ENCODE measurements at places on chromosomes 1 and 21.

- no peak for DNase-seq
Measured at GRCh38 chr1:24055681-24056080, 56.3 kb downstream of the MYOM3 start.

- peak; percentile 81 for DNase-seq
Measured at GRCh38 chr1:156705918-156706656, 704 bp upstream of the CRABP2 start.

GRCh38 chr1:47382399-47382983 is 33.6 kb upstream of the FOXE3 start:
- no peak for DNase-seq

DNA sequence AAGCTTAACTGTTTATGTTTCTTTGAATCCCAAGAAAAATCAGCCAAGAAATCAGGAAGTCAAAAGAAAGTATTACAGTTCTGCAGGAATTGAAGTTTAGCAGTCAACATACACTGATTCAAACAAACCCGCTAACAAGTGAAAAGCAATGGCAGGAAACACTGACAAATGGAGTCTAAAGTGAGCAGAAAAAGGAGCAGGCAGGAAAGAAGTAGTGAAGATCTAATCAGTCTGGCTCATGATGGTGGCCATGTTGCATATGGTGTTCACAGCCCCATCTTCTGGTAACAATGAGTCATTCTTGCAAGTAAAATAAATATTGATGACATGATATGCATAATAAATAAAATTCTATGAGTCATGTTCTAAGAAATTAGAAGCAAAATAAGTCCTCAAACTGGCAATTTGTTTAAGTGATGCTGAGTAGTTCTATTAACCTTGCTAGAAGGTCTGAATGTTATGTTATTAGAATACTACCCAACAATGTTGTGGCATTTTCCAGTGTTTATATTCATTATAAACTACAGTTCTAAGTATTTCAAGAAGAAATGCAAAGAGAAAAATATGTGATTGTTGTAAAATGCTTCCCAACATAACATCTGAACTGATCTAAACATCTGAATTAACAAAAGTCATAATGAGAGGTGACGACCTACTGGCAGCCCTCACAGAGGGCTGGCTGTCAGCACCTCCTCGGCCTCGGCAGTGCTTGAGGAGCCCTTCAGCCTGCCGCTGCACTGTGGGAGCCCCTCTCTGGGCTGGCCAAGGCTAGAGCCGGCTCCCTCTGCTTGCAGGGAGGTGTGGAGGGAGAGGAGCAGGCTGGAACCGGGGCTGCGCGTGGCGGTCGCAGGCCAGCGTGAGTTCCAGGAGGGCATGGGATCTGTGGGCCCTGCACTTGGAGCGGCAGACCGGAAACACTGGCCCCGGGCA is 5.7 kb upstream of the ACBD6 start:
- DNase-seq: no peak

DNA sequence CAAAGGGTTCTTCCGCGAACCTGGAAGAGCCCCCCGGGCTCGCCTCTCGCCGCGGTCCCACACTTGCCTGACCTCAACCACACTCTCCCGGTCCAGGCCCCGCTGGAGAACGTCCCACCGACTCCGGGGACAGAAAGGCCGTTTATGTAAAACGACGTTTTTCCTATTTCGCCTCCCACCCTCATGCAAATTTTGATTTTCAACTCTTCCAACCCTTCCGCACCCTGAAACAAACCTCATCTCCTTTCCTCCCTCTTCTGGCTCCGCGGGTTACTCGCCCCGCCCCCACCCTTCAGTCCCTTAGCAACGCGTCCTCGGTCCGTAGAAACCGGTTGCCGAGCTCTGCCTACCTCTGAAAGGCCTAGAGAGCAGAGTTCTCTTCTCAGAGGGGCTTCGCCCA is at the start of gene C1orf141:
Gene C1orf141 (minus strand): TSS at position 276 of the 400 bp plus-strand sequence. CDS start 7,730 bp downstream, outside the sequence.
- peak; percentile 20 for DNase-seq

- no peak for DNase-seq
Measured at GRCh38 chr1:65606426-65606825, 186.0 kb downstream of the LEPR start.

- DNase-seq: no peak
Measured at GRCh38 chr1:233412812-233413211, 85.3 kb downstream of the MAP3K21 start.

DNA sequence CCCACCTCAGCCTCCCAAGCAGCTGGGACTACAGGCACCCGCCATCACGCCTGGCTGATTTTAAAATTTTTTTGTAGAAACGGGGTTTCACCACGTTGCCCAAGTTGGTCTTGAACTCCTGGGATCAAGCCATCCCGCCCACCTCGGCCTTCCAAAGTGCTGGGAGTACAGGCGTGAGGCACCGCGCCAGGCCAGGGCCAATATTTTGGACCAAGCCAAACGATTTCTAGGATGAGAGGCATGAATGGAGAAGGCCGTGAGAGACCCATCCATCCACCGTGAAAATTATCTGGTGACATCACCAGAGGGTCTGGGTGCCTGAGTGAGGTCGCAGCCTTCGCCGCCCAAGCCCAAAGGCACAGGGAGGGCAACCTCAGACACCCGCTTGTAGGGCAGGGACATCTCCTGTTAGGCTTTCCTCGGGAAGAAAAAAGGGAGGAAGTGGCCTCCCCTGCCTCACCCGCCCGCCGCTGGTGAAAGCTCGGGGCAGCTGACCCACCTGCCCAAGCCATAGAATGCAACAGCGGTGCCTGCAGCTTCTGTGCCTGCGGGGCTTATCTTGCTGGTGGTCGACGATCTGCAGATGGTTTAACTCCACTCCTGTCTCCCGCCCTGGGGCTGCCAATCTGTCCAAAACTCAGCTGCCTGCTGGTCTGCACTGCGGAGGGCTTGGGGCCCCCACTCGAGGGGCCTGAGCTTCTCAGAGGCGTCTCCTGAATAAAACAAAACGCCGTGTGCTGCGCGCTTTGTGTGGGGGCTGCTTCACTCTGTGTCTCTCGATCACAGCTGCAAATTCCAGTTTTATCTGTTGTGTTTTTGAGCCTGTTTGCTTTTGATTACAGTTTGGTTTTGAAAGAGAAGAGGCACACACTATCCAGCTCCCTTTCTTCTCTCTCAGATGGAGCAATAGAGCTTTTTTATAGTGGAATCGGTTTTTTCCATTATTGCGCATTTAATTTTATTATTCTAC is 85.8 kb downstream of the MRPS6 start:
- DNase-seq: no peak

GRCh38 chr21:35086357-35086756 is 37.3 kb upstream of the RUNX1 start:
- no peak for DNase-seq

DNA sequence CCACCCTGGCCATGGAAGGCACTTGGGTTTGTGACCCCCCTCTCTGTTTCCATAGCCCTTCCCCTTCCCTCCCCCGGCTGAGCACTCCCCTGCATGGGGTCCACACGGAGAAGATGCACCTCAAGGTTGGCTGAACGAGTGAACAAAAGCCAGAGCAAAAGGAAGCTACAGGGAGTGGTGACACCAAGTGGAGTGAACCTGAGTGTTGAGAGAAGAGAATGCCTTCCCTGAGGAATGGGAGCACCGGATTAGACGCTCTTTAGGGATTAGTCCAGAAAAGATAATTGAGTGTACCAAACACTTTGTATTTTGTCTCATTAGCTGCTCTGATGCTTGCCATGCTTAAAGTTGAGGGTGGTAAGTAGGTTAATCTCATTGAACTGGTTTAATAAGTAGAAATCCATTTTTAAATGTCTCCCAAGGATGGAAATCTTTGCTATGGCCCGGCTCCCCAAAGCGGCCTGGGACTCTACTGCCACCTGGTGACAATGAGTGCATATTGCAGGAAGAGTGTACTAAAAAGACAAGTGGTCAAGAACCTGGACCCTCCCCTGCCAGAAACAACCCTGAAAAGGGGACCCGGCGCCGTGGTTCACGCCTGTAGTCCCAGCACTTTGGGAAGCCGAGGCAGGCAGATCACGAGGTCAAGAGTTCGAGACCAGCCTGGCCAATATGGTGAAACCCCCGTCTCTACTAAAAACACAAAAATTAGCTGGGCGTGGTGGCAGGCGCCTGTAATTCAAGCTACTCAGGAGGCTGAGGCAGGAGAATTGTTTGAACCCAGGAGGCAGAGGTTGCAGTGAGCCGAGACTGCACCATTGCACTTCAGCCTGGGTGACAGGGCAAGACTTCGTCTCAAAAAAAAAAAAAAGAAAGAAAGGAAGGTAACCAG is 150.6 kb upstream of the ZC3H12A start:
- peak; percentile 43 for DNase-seq

DNA sequence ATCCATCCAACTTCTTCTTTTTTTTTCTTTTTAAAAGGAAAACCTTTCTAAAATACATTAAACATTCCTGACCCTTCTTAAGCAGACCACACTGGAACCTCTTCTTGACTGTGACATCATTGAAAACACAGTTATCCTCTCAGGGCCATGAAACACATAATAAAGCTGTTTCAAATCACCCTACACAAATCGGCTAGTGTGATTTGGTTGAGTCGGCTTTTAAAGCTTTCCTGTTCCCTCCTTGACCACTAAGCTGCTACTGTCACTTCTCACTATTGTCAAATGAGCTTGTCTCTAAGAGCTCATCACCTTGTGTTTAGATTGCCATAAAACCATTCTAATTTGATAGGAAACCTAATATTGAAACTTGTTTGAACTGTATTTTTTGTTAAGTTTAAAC is 5.9 kb downstream of the USP24 start:
- DNase-seq: no peak

GRCh38 chr1:92936865-92937264 is 24.4 kb downstream of the DIPK1A start:
- no peak for DNase-seq

GRCh38 chr1:3136532-3136931 is 67.5 kb downstream of the PRDM16 start:
- no peak for DNase-seq

- DNase-seq: no peak
Measured at GRCh38 chr1:17757426-17757825, 2.3 kb downstream of the ACTL8 start.

DNA sequence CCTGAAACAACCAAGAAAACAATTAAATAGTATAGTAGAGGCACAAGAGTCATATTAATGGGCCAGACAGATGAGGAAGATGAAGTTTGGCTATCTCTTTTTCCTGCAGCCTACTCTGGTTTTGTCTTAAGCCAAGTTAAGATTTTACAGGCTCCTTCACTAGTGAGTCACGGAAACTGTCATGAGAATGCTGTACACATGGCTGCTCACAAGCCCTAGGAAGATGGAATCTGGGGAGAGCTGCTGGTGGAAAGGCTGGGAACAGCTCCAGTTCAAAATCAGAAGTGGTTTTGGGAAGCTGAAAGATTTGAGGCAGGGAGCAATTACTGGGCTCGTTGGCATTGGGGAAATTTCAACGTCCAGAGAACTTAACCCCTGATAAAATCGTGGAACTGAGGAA is 46.4 kb upstream of the S1PR1 start:
- no peak for DNase-seq

DNA sequence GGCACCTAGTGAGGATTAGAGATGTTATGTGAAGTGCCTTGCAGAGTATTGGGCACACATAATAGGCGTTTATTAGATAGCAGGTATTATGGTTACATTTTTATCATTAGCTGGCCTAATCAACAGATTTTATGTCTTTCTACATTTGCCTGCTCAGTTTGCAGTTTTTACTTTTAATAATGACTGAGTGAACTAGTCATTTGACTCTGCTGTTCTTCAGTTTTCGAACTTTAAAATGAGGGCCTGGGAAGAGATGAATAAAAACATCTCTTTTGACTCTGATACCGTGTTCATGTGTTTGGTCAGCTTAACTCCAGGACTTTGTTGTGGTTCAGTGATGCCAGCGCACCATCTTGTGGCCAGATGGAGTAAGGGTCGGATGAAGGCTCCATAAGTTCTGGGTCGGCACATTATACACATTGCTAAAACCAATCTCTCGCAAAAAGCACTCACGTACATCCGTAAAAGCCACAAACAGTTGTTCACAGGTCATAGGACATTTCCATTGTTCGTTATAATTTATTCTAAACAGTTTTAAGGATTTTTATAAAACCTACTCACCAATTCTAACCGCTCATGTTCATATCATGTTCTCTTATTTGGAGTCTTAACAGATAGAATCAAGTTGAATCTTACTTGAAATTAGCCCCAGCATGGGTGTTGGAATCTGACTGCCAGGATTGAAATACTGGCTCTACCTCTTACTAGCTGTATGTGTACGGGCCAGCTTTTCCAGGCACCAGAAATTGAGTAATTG is 78.4 kb upstream of the GPR88 start:
- DNase-seq: peak; percentile 79

DNA sequence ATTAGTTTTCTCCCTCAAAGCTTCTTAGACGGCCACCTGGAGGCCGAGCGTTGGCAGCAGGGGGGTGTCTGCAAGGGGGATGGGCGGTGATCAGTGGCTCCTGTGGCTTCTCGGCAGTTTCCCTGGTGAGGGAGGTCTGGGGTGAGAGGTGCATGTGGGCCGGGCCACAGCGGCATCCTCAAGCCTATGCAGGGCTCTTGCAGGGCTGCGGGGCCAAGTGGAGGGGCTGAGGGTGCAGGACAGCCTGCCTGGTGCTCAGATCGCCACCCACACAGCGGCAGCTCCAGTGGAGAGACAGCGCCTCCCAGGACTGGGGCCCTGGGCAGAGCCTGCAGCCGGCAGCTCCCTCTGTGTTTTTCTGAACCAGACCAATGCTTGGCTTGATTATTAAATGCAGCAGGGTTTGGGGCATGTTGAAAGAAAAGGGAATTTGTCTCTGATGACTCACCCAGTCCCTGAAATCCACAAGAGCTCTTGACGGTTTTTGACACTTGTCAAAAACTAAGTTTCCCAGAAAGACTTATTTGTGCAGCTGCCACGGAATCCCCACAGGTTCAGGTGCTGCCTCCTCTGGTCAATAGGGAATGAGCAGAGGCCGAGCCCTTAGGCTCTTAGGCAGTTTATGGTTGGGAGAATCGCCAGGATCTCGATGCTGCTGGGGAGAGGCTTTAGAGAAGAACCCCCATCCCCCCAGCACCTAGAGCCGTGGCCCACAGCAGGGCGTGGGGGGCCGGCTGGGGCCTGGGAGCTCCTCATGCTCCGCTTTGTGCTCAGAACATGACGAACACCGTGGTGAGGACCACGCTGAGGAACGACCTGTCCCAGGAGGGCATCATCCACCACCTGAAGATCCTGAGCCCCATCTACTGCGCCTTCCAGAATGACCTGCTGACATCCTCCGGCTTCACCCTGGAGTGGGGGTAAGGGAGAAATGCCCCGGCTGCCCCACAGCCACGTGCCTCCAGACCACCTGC is 54.7 kb downstream of the UMODL1 start:
- DNase-seq: no peak

- DNase-seq: peak; percentile 9
Measured at GRCh38 chr1:50047916-50048694, 24.4 kb upstream of the AGBL4 start.

DNA sequence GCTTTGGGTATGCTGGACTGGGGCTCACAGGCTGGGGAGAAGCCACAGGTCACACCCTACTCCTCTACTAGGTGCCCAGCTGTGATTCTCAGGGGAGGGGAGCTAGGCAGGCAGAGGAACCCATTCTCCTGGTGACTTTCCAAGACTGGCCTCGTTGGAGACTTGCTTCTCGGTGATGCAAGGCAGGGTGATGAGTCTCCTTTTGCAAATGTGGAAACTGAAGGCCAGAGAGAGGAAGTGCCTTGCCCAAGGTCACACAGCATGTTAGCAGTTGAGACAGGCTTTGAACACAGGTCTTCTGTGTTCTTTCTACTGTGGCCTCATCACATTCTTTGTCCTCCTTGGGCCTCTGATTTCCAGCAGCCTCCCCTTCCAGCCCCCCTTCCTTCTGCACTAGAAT is 20.5 kb upstream of the C1QA start:
- no peak for DNase-seq

GRCh38 chr1:3584915-3585314 is 26.4 kb downstream of the MEGF6 start:
- peak; percentile 5 for DNase-seq
